ENCODE measurements at places on chromosomes 12 and 14. TPM values are rescaled to one million over a fixed set of nuclear protein-coding genes. Genes with fewer than 3 reads are reported as not detected.

GRCh38 chr12:70267550-70267949 lies 24.3 kb downstream of the CNOT2 start:
- DNase-seq = no peak

DNA sequence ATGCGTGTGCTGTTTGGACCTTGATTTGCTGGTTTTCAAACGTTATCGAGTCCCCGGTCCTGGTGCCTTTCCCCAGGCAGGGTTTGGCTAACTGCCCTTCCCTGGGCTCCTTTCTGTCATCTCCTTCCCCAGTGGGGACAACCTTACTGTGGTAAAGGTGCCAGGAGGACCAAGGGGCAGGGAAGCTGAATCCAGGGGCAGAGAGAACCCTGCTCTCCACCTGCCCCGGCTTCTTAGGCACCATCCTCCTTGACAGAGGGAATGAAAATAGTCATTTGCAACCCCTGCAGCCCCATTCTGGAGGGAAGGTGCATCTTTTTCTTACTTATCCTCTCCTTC lies 5.0 kb downstream of the CEBPE start:
- DNase-seq = no peak

DNA sequence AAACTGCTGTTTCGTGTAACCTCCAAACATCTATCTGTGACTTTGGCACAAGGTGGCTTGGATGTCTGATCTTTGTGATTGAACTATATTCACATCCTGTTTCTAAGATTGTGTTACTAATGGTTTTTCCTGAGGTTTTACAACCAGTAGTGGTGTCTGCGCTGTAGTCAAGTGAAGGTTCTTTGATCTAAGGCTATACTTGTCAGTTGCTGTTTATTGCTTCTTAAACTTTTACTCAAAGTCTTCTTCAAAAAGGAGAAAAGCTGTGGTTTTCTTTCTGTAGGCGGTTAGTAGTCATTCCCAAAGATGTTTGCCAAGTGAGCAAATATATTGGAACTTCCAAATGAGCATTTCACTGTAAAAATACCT lies 12.3 kb upstream of the CALM1 start:
- no peak for DNase-seq

GRCh38 chr12:113852264-113852663 lies 113.9 kb downstream of the RBM19 start:
- no peak for DNase-seq

DNA sequence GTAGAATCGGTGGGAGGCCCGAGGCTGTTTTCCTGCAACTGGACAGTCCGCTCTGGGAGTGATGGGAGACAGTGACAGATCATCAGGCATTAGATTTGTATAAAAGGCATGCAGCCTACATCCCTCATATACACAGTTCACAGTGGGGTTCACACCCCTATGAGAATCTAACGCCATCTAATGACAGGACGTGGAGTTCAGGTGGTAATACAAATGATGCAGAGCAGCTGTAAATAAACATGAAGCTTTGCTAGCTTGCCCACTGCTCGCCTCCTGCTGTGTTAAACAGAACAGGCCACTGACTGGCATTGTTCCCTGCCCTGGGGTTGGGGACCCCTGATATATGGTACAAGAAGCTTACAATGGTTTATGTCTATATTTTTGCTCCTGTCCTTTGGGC lies 179.0 kb downstream of the LRFN5 start:
- no peak for DNase-seq

GRCh38 chr14:74414403-74415114 lies 11.5 kb downstream of the SYNDIG1L start:
- DNase-seq = no peak

- DNase-seq = no peak
Measured at GRCh38 chr12:107302649-107303341, 209.4 kb upstream of the CRY1 start.

DNA sequence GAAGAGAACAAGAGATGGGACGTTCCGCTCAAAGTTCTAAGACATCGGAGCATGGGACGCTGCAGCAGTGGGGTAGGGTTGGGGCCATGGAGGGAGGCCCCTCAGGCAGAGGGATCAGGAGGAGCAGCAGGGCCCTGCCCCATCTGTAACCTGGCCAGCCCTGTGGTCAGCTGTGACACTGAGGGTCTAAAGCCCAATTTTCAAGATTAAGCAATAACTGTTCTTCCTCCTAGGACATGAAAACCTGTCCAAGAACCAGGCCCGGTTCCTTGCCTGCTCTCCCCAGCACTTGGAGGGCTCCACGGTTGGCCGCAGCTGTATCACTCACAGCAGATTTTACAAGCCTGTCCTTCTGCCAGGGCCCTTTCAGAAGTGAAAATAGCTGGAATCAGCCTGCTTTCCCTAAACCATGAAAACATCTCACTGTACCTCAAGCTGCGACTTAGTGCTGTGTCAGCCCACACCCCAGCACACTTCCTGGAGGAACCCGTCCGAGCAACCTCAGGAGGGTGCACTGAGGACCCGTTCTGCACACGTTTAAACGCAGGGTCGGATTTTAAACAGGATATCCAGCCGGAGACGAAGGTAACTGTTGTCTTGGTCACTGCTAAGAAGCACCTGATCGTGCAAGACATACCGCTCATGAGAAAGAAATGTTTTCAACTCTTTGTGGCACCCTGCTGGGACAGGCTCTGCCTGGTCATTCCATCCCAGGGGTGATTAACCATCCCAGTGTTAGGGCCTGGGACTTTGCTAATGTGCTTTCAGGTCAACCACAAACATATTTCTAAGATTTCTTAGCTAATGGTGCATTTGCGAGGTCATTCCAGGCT lies 201.9 kb upstream of the DIO3 start:
- no peak for DNase-seq

DNA sequence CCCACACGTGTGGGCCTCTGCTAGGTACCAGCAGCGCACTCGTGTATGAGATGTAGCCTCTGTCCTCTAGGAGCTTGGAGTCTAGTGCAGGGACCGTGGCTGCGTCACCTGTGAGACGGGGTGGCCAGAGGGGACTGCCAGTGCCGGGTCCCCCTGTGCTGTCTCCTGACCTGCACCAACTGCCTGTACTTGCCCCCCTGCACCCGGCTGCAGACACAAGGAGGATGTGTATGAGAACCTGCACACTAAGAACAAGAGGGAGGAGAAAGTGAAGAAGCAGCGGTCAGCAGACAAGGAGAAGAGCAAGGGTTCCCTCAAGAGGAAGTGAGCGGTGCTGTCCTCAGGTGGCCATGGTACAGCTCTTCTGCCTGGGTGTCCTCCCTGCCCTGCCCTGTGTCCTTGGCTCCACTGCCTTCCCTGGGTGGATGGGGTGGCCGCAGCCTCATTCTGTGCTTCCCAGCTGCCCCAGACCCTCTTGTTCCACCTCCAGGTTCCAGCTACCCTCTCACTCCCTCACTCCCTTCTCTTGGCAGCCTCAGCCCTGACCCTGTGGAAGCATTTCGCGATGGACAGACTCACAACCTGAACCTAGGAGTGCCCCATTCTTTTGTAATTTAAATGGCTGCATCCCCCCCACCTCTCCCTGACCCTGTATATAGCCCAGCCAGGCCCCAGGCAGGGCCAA lies 9.6 kb downstream of the PTPN6 start:
- DNase-seq = no peak

DNA sequence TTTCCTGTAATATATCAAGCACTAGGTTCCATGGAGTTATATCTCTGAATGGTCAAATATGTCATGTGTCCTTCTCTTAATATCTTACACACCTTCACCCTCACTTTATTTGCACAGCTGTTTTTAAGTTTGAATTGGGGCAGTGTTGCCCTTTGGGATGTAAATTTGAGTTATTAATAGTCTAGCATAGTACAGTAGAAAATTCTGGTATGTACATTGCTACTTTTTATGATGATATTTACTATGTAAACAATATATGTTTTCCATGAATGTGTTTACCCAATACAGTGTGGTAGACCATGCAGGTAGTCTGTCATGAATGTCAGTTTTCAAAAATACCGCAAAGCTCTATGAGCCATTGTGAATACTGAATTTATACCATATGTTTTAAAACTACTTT lies 50.5 kb downstream of the METTL25 start:
- DNase-seq = no peak

GRCh38 chr14:95841668-95842067 lies 35.0 kb upstream of the TUNAR start:
- peak; percentile 26 for DNase-seq

DNA sequence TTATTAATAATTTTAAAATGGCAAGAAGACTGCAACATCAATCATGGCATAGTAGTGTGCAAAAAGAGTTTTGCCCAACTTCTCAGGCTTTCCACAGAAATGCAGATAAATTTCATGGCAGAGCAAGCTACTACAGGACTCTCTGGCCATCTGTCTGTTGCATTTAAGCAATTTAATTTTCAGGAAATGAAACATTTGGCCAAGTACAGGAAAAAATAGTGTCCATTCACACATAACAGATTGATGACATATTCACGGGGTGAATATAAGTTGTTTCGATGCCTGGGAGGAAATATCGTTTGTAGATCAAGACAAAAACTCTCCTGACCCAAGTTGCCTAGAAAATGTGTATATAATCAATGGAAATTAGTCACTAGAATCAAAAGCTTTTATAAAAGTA lies 324.0 kb downstream of the PRKD1 start:
- no peak for DNase-seq

GRCh38 chr12:77153706-77154105 lies 88.3 kb upstream of the E2F7 start:
- DNase-seq = no peak

DNA sequence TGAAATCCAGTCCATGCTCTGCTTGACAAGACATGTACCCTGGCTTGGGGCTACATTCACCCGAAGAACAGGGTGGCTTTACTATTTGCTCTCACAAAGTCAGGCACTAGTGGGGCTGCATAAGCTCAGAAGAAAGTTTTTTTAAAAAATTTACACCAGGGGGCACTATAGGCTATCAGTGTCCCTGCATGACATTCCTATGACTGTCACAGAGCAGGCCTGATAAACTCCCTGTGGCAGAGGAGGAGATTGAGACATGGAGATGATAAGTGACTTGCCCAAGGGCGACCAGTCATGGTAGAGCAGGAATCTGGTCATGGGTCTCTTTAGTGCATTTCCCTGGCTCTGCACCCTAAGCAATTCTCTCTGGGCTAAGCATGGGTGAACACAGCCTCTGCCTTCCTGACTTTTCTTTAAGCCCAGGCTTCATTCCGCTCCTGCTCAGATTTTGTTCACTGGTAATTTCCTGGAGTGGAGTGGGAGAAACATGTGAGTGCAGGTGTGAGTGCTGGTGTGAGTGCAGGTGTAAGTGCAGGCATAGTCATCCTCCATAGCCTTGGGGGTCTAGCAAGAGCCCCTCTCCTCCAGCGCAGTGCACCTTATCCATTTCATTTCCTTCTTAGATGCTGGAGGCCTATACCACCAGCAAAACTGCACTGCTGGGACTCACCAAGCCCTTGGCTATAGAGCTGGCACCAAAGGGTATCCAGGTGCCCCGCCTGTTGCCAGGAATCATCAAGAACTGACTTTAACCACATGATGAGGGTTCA lies 91.6 kb downstream of the DHRS2 start:
- no peak for DNase-seq

DNA sequence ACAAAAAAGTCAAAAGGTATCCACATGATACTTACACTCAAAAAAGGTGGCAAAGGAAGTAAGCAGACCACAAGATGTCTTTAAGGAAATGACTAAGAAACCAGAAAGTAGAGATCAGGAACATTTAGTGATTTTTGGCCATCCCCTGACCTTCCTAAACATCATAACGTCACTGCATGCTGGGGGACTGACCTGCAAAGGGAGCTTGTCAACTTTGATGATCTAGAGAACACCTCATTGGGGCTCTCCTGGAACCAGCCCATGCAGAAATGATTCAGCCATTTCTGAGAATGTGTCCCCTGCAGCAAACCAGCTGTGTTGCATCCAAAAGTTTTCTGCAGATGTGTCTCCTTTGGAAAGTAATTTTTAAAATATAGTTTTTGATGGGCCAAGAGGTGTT lies 152.2 kb upstream of the RASSF8 start:
- no peak for DNase-seq

DNA sequence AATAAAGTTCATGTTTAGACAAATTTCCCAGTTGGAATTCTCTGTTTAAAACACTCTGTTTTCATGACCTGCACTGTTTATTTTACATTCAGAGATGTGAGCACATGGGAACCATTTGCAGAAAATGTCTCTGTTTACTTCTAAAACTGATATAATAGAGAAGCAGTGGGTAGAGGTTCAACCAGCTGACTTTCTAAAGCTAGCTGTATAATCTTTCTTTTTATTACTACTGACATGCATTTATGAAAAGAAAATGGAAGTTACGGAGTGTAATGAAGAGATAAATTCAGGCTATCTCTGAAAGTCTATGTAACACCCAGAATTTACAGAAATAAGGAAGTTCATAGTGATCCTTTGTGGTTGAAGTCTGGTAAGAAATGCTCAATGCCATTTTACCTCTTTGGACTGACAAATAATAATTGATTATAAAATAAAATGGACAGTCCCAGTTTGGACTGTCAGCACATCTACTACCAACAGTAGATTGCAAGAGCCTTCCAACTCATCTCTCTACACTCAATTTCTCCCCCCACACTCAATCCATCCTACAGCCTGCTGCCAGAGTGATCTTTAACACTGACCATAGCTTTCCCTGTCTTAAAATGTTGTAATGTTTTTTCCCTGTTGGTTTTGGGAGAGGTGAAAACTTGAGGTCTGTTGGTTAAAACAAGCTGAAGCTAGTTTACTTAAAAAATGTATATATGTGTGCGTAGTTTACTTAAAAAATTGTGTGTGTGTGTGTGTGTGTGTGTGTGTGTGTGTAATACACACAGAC lies 137.4 kb downstream of the AEBP2 start:
- DNase-seq = no peak

- DNase-seq = no peak
Measured at GRCh38 chr12:62910549-62911169, 24.3 kb downstream of the PPM1H start.

DNA sequence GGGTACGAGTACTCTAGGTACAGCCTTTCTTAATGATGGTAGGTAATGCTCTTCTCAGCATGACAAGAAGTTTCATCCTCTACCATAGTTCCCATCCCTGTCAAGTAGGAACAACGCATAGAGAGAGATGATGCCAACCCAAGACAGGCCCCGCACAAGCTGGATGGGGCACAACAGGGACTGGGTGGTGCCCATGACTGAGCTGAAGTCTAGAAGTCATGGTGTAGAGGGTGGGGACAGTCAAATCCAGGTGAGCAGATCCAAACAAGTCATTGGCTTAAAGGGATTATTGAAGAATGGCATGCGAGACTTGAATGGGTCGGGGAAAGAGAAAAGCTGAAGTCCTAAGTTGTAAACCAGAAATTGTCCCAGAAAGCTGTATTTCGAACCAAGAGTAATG lies 84.2 kb upstream of the MDM1 start:
- no peak for DNase-seq

DNA sequence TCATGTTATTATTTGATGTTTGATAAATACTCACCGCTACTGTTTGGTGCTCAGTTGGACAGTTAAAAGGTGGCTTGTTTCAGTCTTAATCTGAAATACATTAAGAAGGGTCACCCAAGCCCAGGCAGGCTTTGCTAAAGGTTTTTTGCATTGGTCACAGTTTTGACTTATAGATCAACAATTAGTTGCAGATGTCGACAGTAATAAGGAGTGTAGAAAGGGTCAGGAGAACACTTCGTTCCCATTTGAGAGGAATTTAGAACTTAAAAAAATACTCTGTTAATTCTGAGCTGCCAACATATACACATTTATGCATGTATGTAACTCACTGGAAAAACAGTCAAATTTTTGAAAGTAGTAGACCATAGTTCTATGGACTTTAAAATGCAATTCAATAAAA lies 130.3 kb downstream of the TMEM30B start:
- no peak for DNase-seq

- no peak for DNase-seq
Measured at GRCh38 chr12:2266666-2267620, 214.2 kb downstream of the CACNA1C start.

Gene CCDC38
- not detected for total RNA-seq

Gene KRT5
- total RNA-seq = not detected

Gene GLT8D2
- 6.8 TPM for total RNA-seq

Gene SERPINA12
- not detected for total RNA-seq

Gene BRMS1L
- 10.9 TPM for total RNA-seq
